Hepatocyte (in vitro differentiated cells): ENCODE measurements at places on chromosomes 16 and 17. TPM values are rescaled to one million over a fixed set of nuclear protein-coding genes. Genes with fewer than 3 reads are reported as not detected.
A peak's percentile ranks its signal among the peaks of the same experiment; 100 is the strongest.

DNA sequence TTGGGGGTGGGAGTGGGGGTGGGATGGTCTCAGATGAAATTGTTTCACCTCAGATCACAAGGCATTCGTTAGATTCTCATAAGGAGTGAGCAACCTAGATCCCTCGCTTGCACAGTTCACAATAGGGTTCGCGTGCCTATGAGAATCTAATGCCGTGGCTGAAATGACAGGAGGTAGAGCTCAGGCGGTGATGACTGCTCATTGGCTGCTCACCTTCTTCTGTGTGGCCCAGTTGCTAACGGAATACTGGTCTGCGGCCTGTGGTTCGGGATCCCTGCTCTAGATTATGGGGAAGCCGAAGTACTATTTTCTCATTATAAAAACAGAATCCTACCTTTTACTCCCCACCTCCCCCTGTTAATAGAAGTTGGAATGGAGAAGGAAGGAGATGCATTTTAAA is 18.9 kb downstream of the CLTC start:
- no peak for DNase-seq
- peaks cover 35% of the 10 kb centered on the region for H3K4me1 ChIP-seq
- no peaks in the 10 kb centered on the region for H3K36me3 ChIP-seq
- H3K4me3 ChIP-seq, result no peak overlapping the region

- peak within 1 kb of the TSS; percentile 33 for H3K27ac ChIP-seq
- H3K36me3 ChIP-seq, result no peaks in the 10 kb centered on the region
- H3K4me3 ChIP-seq, result peak within 1 kb of the TSS; percentile 45
Observed at GRCh38 chr17:82031303-82031884, at the start of gene RAC3. Gene RAC3, plus strand, starts transcription at chr17:82031678. Its CDS starts 84 bp downstream, at chr17:82031762.

GRCh38 chr16:27720731-27721530 is 171.0 kb downstream of the KATNIP start:
- peaks cover 45% of the 10 kb centered on the region for H3K4me1 ChIP-seq
- no peak overlapping the region for H3K4me3 ChIP-seq
- H3K36me3 ChIP-seq, result no peaks in the 10 kb centered on the region
- peak overlapping the region; percentile 75 for H3K27ac ChIP-seq

Gene AFMID
- total RNA-seq, result 61.2 and 86.2 TPM in 2 replicates

Gene TNFAIP1
- 25.4 and 37.6 TPM in 2 replicates for total RNA-seq

Gene TSEN54
- total RNA-seq, result 30.4 and 42.5 TPM in 2 replicates

DNA sequence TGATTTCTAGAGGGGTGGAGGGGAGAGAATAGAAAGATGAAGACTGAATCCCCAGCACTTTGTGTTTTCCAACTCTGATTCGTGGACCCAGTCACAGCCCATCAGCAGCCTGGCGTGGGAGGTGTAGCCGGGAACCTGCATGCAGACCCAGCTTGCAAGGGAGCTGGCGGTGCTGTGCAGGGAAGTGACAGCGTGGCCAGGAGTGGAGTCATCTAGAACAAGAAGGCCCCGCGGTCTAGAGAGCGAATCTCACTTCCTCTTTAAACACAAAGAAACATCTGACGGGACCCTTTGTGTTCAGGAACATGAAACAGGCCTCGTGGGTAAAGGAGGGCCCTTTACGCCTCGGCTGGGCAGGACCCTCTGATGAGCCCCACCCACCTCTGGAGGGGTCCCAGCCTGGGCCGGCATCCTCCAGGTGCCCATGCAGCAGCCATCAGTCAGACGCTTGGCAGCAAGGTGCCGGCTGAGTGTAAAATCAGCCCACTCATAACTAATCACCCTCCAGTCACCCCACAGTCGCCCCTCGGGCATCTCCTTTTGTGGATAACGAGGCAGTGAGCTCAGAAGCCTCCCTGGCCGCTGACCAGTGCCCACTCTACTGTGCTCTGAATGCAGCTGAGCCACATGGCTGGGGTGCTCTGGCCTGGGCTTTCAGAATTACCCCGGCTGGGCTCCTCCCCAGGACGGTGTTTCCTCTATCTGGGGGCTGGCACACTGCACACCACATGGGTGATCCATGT is 4.4 kb downstream of the SNAI3 start:
- H3K4me1 ChIP-seq, result peaks cover 4% of the 10 kb centered on the region
- peaks cover 3% of the 10 kb centered on the region for H3K27me3 ChIP-seq
- DNase-seq, result no peak
- H3K36me3 ChIP-seq, result no peaks in the 10 kb centered on the region
- no peak overlapping the region for H3K27ac ChIP-seq
- H3K4me3 ChIP-seq, result no peak overlapping the region

Gene SPATA22
- not detected in 2 replicates for total RNA-seq

Gene NPIPB9
- total RNA-seq, result 3.0 and 3.2 TPM in 2 replicates

DNA sequence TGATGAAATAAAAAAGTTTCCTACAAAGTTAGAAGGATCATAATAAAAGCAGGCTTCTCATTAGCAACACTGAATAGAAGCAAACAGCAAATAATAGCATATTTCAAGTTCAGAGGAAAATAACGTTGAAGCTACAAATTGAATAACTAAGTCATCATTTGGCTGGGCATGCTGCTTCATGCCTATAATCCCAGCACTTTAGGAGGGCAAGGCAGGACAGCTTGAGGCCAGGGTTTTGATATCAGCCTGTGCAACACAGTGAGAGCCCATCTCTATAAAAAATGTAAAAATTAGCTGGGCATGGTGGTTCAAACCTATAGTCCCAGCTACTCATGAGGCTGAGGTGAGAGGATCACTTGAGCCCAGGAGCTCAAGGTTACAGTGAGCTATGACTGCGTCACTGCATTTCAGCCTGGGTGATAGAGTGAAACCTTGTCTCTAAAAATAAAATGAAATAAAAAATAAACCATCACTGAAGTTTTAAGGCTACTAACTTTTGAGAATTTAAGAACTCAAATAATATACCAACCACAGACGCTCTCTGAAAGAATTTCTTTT is 25.5 kb downstream of the NCOR1 start:
- no peaks in the 10 kb centered on the region for H3K4me1 ChIP-seq
- no peaks in the 10 kb centered on the region for H3K27me3 ChIP-seq
- H3K27ac ChIP-seq, result no peak overlapping the region
- H3K4me3 ChIP-seq, result no peak overlapping the region
- DNase-seq, result no peak

DNA sequence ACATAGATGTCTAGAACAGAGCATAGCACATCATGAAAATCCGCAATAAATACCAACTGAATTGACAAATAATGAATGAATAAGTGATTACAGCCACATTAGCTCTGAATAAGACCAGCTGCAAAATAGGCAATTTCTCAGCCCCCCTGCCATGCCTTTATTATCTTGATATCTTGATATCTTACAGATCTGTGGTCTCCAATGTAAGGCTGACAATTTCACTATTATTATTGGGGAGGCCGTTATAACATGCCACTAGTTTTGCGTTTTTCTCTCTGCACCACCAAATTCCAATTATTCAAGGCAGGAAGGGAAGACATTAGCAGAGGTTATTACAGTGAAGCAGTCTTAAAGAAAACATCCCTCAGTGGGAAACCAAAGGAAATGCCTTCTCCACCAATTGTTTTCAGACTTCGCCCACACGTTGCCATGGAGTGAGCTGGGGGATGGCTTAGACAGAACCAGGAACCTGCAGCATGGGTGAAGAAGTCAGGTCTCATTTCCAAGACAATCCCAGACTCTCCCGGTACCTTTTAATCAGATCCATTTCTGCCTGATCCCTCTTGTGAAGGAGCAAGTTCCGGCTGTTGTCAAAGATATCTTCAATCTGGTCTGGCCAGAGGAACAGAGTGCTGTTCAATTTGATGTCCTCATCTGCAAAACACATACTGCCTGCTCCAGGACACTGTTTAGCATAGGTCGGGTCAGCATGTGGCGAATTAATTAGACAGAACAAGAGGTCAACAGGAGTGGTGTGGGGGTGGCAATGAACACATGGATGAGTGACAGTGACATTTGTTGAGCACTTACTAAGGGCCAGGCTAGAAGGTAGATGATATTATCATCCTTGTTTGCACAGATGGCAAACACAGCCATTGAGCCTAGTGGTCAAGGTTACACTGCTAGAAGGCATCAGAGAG is 46.4 kb downstream of the DNAH3 start:
- H3K4me1 ChIP-seq, result no peaks in the 10 kb centered on the region
- no peak overlapping the region for H3K27ac ChIP-seq
- no peaks in the 10 kb centered on the region for H3K27me3 ChIP-seq

Gene SRCIN1
- 0.90 and 1.4 TPM in 2 replicates for total RNA-seq

Gene CDT1
- 5.2 and 6.9 TPM in 2 replicates for total RNA-seq
